ENCODE measurements at places on chromosomes 5 and 9.

GRCh38 chr5:93343570-93343969 is 237.4 kb downstream of the NR2F1-AS1 start:
- no peak for DNase-seq

- no peak for DNase-seq
These were observed 131.3 kb downstream of the MACIR start for GRCh38 chr5:103389846-103390245.

DNA sequence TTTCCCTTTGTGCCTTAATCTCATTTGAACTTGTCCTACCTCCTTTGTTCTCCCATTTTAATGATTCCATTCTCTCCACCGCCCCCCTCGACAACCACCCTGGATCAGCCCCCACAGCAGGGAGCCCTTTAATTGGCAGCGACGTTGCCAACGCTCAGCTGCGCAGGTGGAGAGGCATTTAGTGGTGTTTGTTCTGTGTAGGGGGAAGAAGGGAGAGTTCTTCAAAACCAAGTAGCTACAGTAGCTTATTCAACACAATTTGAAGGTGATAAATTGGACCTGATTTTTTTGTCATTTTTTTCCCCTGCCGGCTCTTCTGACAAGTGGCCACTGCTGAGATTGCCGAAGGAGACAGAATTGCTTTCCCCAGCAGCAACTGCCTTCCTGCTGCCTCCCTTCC is 499.1 kb downstream of the CDK5RAP2 start:
- DNase-seq: no peak

DNA sequence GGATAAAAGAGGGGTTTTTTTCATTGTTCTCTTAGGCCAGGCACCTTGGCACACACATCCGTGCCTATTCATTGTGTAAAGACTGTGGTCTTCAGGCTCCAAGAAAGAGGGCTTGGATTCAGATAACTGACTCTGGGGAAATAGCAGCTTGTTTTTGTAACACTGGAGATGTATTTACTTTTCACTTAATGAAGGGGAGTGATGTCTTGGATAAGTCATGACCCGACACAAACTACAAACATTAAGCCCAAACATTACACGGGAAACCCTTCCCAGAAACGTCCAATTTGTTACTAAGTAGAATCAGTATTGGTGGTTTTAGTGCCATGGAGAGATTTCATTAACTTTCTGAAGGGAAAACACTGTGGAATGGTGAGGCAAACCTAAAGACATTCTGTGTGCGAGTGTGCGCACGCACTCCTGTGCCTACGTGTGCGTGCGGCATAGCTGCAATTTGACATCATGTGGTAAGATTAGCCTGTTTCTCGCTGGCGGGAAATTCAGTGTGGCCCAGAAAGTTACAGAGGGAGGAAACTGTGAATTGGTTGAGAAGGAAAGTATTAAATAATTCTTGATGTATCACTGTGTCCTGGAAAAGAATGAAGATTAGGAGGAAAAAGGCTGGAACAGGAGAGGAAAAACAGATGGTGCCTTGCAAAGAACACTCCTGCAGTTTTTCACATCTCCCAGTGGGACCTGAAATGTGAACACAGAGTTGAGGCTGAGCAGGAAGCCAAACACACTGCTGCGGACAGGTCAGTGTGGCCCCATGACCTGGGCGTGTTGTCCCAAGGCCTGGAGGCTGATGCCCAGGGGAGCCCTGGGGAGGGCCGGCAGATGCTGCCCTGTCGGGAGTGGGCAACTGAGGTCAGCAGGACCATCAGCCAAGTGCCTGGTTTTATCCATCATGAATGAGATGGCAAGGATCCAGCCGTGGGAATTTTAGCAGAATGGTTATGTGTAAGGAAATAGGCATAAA is 108.5 kb downstream of the GAS1 start:
- no peak for DNase-seq

DNA sequence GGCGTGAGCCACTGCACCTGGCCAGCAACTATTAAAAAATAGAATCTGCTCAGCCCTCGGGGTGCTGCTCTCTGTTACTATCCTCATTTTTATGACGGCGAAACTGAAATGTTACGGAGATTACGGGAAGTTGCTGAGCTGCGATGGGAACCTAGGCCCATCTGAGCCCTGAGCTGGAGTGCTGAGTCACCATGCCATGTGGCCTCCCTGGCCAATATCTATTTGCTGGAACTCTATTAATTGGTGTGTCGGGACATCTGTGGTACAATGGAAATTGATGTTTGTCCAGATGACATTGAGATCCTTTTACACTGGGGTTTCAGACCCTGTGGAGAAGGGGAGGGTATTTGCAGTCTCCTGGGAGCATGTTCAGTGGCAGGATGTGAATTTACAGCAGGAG is 8.1 kb downstream of the PRDM12 start:
- DNase-seq: no peak

GRCh38 chr9:121751686-121752445 is 100.4 kb downstream of the DAB2IP start:
- DNase-seq: no peak

DNA sequence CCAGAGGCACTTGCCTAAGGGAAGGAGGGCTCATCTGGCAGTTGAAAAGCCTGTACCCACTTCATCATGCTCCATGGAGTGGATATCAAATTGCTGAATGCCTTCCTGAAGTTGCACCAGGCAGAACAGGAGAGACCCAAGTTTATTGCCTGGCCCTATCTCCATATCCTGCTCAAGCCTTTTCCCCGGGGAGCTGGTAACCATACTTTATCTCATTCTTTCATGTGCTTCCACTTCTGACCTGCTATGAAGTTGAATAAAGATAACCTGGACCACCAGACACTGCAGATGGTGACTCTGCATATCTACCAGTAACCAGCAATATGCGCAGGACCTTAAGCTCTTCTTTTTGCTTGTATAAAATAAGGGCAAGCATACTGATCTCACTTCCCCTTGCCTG is 1397.5 kb upstream of the CDH6 start:
- DNase-seq: no peak

Data from activated CD4-positive, alpha-beta T cell treated with anti-CD3 and anti-CD28 coated beads, Interleukin-10, Interleukin-2, amounts not matched to agents 100 ng/mL and 50 ng/mL, durations not matched to agents 16 hours and 8 hours (primary cell).